ENCODE measurements at places on chromosomes 2 and 18.

- DNase-seq, result no peak
These were observed 32.5 kb downstream of the CFLAR start for GRCh38 chr2:201148434-201148990.

- DNase-seq, result no peak
These were observed 49.6 kb downstream of the NXPH2 start for GRCh38 chr2:138730497-138731030.

GRCh38 chr2:235444101-235444597 is 49.7 kb upstream of the AGAP1 start:
- DNase-seq, result no peak

DNA sequence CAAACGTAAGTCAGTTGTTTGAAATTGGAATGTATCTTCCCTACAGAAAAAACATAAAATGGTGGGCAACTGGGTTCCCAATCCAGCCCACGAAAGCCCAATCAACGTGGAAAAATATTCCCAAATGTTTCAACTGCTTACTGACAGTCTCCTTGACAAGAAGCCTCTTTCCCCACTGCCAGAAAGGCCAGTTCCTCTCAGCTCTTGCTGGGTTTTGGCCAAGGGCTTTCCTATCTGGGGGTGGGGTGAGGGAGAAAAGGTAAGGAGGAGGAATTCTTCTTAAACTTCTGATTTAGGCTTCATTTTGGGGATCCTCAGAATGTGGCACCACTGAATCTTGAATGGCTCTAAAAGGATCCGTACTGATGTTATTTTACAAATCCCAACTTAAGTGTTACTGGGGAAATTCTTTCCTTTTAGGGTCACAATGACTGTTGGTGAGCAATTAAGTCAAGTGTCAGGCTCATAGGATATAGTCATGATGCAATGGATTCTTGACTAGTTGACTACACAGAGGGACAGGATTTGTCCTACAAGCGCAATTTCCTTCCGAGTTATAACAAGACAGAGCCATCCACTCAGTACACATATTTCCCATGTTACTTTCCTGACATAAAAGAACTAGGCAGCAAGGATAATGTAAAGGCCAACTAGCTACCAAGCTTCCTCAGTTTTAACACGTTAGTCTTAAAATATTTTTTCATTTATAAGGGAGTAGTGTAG is 73.6 kb downstream of the SPRED2 start:
- DNase-seq, result no peak

DNA sequence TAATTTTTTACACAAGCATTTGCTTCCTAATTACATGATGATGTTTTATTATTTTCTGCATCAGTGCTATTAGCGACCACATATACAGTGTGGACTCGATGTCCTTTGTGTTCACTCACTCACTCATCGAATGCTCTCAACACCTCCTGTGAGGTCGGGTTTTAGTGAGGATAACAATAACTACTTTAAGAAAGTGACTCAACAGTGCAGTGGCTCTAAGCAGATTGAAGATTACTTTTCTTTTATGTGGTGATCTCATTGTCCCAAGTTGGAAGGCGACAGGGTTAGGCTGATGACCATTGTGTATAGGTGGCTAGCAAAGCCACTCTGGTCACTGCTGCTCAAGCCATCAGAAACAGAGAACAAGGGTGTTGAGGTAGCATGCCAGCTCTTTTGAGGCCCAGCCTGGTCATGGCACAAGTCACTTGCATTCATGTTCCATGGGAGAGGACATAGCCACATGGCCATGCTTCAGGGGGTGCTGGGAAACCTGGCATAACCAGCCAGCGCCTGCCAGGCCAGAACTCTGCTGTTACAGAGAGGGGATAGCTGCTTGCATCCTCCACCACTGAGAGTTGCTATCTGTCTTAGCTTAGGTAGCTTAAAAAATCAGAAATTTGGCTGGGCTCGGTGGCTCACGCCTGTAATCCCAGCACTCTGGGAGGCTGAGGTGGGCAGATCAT is 60.4 kb downstream of the PDCL3 start:
- DNase-seq, result no peak

- no peak for DNase-seq
These were observed 21.6 kb upstream of the SLC20A1 start for GRCh38 chr2:112623913-112624777.
